ENCODE measurements at places on chromosomes 11 and 22. TPM values are rescaled to one million over a fixed set of nuclear protein-coding genes. Genes with fewer than 3 reads are reported as not detected.

GPR83 gene
- total RNA-seq: not detected

MPPED1 gene
- total RNA-seq: not detected

MS4A6E gene
- not detected for total RNA-seq

CLDN25 gene
- total RNA-seq: not detected

OVOL1 gene
- not detected for total RNA-seq

SIAE gene
- 2.8 TPM for total RNA-seq

SHANK2 gene
- 10.7 TPM for total RNA-seq

TEX54 gene
- total RNA-seq: not detected

GRCh38 chr11:12539572-12539971 is 134.6 kb upstream of the TEAD1 start:
- peaks cover 48% of the 10 kb centered on the region for H3K4me1 ChIP-seq
- H3K4me3 ChIP-seq: no peak overlapping the region
- H3K27me3 ChIP-seq: no peaks in the 10 kb centered on the region
- H3K36me3 ChIP-seq: no peaks in the 10 kb centered on the region

- H3K36me3 ChIP-seq: no peaks in the 10 kb centered on the region
- H3K27me3 ChIP-seq: no peaks in the 10 kb centered on the region
- H3K27ac ChIP-seq: no peak overlapping the region
- H3K4me3 ChIP-seq: no peak overlapping the region
Measured at GRCh38 chr22:25898707-25899365, 156.8 kb downstream of the MYO18B start.

- no peaks in the 10 kb centered on the region for H3K27me3 ChIP-seq
- no peaks in the 10 kb centered on the region for H3K4me1 ChIP-seq
- no peak for DNase-seq
- H3K36me3 ChIP-seq: no peaks in the 10 kb centered on the region
- no peak overlapping the region for H3K4me3 ChIP-seq
Measured at GRCh38 chr11:106331176-106331575, 253.7 kb downstream of the AASDHPPT start.

- H3K4me1 ChIP-seq: peaks cover 14% of the 10 kb centered on the region
- H3K36me3 ChIP-seq: no peaks in the 10 kb centered on the region
- DNase-seq: peak; percentile 52
- no peak overlapping the region for H3K27ac ChIP-seq
- no peaks in the 10 kb centered on the region for H3K27me3 ChIP-seq
Measured at GRCh38 chr11:65224930-65225278, 36.9 kb upstream of the POLA2 start.

GRCh38 chr11:111745719-111746504 is 20.3 kb downstream of the PPP2R1B start:
- peaks cover 17% of the 10 kb centered on the region for H3K4me1 ChIP-seq
- peak overlapping the region; percentile 72 for H3K27ac ChIP-seq
- no peaks in the 10 kb centered on the region for H3K27me3 ChIP-seq
- H3K4me3 ChIP-seq: no peak overlapping the region

DNA sequence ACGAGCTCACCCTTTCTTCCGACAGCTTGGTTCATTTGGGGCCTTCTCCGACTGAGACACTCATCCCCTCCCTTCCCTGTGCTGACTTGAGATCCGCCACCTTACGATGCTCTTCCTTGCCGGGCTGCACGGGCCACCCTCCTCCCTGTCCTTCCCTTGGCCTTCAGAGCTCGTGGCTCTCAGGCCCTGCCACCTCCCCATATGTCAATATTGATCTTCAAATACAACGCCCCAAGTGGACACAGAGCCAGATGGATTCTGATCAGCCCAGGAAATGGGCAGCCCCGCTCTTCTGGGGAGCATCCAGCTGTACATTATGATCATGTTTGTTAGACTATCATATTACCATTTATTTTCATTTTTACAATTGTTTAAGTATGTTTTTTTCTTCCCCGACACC is 812.8 kb downstream of the TBC1D22A start:
- peak; percentile 8 for DNase-seq
- H3K27me3 ChIP-seq: no peaks in the 10 kb centered on the region
- H3K4me1 ChIP-seq: no peaks in the 10 kb centered on the region
- no peak overlapping the region for H3K27ac ChIP-seq
- no peak overlapping the region for H3K4me3 ChIP-seq

- H3K36me3 ChIP-seq: peaks cover 5% of the 10 kb centered on the region
- H3K27me3 ChIP-seq: no peaks in the 10 kb centered on the region
- no peaks in the 10 kb centered on the region for H3K4me1 ChIP-seq
- no peak overlapping the region for H3K4me3 ChIP-seq
- DNase-seq: no peak
- H3K27ac ChIP-seq: no peak overlapping the region
Measured at GRCh38 chr22:35984183-35985175, 44.1 kb downstream of the RBFOX2 start.

GRCh38 chr11:105718641-105719040 is 108.8 kb downstream of the GRIA4 start:
- no peaks in the 10 kb centered on the region for H3K4me1 ChIP-seq
- DNase-seq: no peak
- no peaks in the 10 kb centered on the region for H3K36me3 ChIP-seq

DNA sequence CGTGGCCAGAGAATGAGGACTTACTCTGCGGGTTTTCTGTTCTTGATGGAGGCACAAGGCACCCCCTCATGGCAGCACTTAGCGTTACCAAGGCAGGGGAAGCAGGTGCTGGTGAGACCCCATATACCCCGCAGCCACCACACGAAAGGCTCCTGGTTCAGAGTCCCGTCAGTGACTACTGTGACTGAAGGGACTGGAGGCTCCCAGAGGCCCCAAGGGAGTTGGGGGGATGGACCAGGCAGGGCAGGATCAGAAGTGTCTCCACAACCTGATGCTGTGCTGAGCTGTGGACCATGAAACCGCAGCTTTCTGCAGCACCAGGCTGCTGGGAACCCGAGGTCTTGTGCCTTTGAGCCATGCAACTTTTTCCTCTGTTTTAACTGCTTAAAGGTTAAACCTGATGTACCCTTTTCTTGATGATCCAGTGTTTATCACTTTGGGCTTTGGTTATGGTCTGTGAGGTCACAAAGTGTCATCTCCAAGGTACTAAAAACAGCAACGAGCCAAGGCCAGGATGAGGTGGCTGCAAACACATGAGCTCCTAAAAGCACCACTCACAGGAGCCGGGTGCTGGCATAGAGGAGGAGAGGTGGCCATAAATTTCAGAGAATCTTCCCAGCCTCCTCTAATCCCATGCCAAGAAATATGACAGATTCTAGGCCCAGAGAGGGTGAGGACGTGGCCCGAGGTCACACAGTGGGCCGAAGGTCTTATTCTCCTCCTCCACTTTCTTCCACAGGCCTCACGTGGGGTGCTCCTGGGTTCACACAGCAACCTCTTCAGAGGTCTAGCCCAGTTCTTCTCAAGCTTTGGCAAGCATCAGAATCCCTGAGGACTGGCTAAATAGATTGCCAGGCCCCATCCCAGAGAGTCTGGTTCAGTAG is 4.2 kb upstream of the LRRC32 start:
- no peaks in the 10 kb centered on the region for H3K36me3 ChIP-seq
- DNase-seq: no peak
- H3K4me1 ChIP-seq: peaks cover 7% of the 10 kb centered on the region
- no peak overlapping the region for H3K27ac ChIP-seq
- no peak overlapping the region for H3K4me3 ChIP-seq
- no peaks in the 10 kb centered on the region for H3K27me3 ChIP-seq

DNA sequence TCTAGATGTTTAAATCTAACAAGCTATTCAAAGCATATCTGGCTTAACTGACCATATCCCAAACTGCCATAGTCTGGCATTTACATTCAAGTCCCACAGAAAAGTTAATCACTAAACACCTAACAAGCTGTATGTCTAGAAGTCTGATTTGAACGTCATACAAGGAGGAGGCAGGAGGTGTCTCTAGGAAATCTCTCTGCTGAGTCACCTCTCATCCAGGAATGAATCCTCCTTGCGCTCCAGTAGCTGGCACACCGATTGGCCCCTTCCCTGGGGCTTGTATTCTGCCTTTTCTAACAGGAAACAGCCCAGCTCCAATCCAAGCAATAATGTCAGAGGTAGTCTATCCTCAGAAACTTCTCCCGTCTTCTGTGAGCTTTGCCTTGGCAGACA is 31.8 kb downstream of the FEZ1 start:
- no peak overlapping the region for H3K27ac ChIP-seq
- no peaks in the 10 kb centered on the region for H3K27me3 ChIP-seq
- H3K4me1 ChIP-seq: no peaks in the 10 kb centered on the region
- H3K4me3 ChIP-seq: no peak overlapping the region
- no peak for DNase-seq
- H3K36me3 ChIP-seq: no peaks in the 10 kb centered on the region

- H3K36me3 ChIP-seq: no peaks in the 10 kb centered on the region
- H3K4me1 ChIP-seq: no peaks in the 10 kb centered on the region
- no peaks in the 10 kb centered on the region for H3K27me3 ChIP-seq
- H3K27ac ChIP-seq: no peak overlapping the region
Measured at GRCh38 chr11:118252688-118253087, 523 bp upstream of the MPZL3 start.

GRCh38 chr22:50313600-50313999 is 6.2 kb upstream of the PLXNB2 start:
- no peaks in the 10 kb centered on the region for H3K4me1 ChIP-seq
- no peak overlapping the region for H3K27ac ChIP-seq
- DNase-seq: no peak

- H3K27me3 ChIP-seq: no peaks in the 10 kb centered on the region
- no peaks in the 10 kb centered on the region for H3K4me1 ChIP-seq
- no peaks in the 10 kb centered on the region for H3K36me3 ChIP-seq
- no peak overlapping the region for H3K27ac ChIP-seq
- DNase-seq: no peak
- H3K4me3 ChIP-seq: no peak overlapping the region
Measured at GRCh38 chr11:118215262-118215661, 9.5 kb downstream of the JAML start.

DNA sequence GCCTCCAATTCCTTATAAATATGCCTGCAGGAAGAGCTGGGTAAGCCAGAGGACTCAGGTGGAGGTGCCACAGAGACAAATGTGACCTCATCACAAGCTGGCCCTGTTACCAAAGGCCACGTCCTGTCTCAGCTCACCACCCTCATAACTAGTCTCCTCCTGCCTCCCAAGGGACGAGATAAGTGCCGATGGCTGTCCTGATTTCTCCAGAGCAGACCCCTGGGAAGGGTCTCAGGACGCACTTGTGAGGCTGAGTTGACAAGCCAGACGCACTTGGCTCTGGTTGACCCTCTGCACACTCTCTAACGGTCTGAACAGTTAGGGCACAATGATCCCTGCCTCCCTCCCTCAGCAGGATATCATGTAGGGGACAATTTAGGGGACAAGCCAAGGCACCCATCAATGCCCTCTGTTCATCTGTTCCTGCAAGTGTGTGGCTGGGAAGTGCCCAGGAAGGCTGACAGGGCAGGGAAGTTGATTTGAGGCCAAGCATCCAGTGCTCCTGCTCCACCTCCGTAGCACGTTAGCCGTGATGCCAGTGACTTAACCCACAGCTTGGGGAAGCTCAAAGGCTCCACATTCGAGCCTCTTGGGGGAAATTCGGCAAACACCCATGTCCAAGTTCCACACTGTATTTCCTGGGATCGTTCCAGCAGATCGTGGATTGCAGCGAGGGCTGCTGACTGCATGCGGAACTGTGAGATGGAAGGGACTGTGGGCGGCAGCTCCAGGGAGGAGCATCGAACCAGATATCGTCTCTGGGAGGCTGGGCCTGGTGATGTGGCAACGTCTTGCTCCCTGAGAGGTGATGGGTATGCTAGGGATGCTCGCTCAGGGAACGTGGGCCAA is 2.8 kb downstream of the SMIM38 start:
- H3K4me1 ChIP-seq: peaks cover 34% of the 10 kb centered on the region
- no peak overlapping the region for H3K27ac ChIP-seq
- H3K36me3 ChIP-seq: no peaks in the 10 kb centered on the region
- H3K27me3 ChIP-seq: no peaks in the 10 kb centered on the region

- H3K4me3 ChIP-seq: no peak overlapping the region
- H3K36me3 ChIP-seq: peaks cover 8% of the 10 kb centered on the region
- no peak for DNase-seq
- no peaks in the 10 kb centered on the region for H3K27me3 ChIP-seq
- no peak overlapping the region for H3K27ac ChIP-seq
- peaks cover 20% of the 10 kb centered on the region for H3K4me1 ChIP-seq
Measured at GRCh38 chr22:20977516-20978170, 4.5 kb upstream of the LZTR1 start.

GRCh38 chr11:2649848-2650247 is 49.9 kb downstream of the KCNQ1OT1 start:
- H3K27ac ChIP-seq: no peak overlapping the region
- no peaks in the 10 kb centered on the region for H3K36me3 ChIP-seq
- no peak for DNase-seq
- H3K27me3 ChIP-seq: no peaks in the 10 kb centered on the region
- H3K4me3 ChIP-seq: no peak overlapping the region
- H3K4me1 ChIP-seq: no peaks in the 10 kb centered on the region

DNA sequence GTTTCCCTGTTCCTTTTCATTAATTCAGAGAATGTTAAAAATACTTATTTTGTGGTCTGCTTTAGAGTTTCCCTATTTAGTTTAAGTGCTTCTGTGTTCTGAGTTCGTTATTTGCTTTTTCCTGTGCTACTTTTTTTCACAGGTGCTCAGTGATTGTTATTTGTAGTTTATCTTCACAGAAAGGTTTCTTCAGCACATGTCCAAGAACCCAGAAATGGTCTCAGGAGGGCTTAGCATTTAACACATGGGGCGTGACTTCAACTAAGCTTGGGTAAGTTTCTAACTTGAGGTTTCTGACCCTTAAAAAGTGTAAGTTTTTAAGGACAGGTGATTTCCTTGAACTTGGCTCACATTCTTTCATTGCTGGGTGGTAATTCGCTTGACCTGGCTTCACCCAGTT is 157.3 kb downstream of the AASDHPPT start:
- H3K27me3 ChIP-seq: no peaks in the 10 kb centered on the region
- no peak overlapping the region for H3K4me3 ChIP-seq
- DNase-seq: no peak

DNA sequence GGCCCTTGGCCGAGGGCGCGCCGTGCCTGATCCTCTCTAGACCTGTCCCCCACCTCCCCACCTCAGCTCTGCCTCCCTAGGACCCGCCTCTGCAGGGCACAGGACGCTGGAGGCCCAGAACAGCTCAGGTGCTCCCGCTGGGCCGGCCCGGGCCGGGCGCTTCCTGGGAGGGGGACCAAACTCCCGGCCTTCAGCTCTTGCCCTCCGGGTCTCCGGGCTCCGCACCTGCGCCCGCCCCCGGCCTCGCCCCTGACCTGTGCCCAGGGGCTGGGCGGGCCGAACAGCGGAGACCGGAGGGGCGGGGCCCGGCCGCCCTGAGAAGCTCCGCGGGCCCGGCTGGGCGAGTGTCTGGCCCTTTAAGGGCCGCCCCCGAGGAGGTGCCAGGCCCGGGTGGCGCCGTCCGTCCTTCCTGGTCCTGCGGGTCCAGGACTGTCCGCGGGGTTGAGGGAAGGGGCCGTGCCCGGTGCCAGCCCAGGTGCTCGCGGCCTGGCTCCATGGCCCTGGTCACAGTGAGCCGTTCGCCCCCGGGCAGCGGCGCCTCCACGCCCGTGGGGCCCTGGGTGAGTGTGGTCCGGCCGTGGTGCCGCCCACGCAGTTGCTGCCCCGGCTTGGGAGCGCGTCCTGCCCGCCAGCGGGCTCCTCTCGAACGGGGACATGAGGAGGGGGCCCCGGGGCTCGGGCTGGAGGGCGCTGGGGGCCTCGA is at the start of gene SSH3:
Gene SSH3, plus strand, starts transcription at position 399 of the 703 bp plus-strand sequence. Its CDS starts 96 bp downstream, at position 495.
- H3K4me1 ChIP-seq: peaks cover 22% of the 10 kb centered on the region
- peak; percentile 87 for DNase-seq
- H3K4me3 ChIP-seq: peak within 1 kb of the TSS; percentile 89
- peak within 1 kb of the TSS; percentile 22 for H3K27ac ChIP-seq
- peaks cover 72% of the 10 kb centered on the region for H3K36me3 ChIP-seq
